ENCODE measurements at places on chromosomes 5 and 9.

- DNase-seq, result no peak
These were observed 2.4 kb downstream of the HMCN2 start for GRCh38 chr9:130267930-130268329.

DNA sequence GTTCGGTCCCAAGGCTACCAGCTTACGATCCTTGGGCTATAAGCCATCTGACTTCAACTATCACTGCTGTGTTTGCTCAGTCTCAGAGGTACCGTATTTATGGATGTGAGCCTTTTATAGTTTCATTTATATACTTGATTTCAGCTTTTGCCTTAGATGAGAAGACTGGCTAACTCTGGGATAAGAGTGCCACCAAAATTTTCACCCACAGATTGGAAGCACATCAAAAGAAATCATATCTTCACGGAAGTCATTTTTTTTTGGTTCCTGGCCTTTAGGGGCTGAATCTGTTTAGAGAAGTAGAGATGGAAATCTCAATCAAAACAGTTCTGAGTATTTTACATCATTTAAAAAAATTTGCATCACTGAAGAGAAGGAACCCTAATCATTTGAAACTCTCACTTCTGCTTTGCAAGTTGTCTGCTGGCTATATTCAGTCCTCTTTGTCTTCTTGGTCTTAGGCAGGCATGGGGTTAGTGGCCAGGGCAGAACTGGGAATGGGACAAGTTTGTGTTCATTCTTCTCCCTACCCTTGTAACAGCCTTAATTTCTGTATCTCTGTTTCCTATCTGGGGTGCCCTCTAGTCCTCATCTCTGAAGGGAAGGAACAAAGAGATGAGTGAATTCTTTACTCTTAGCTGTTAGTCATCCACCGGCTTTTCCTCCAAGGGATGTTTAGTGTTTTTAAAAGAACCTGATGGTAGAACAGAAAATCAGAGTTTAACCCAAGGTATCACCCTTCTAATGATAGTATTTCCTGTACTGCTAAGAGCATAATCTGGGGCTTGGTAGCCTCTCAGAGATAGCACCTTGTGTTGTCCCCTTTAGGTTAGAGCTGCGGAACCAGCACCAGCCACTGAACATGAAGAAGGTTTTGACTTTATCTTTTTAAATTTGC is 14.1 kb upstream of the TNFAIP8 start:
- no peak for DNase-seq

DNA sequence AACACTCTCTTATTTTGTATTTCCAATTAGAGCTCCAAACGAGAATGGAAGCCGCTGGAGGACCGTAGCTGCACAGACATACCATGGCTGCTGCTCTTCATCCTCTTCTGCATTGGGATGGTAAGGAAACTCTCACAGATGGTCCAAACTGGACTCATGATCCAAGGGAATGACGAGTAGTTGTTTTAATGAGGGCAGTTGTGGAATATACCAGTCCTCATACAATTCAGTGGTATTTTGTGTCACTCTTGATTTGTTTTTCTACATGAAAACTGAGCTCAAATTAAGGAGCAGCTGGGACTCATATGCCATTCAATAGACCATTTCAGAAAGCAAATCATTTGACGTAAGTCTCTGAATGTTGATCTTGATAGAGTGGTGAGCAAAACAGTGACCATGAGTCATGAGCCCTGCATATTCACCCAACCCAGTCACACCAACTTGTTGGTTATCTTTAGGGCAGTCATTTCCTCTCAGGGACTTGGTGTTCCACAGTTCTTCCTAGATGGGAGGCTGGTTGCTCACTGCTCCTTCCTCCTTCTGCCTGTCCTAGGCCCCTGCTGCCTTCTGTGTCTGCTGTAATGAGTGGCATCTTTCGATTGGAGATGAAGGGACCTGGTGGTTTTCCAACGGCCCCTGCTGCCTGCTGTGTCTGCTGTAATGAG is 54.9 kb downstream of the SLC44A1 start:
- DNase-seq, result peak; percentile 95

GRCh38 chr5:54551926-54552325 is 34.4 kb downstream of the SNX18 start:
- DNase-seq, result no peak

GRCh38 chr5:141320225-141321169 is at the start of gene TAF7:
Gene TAF7, minus strand, starts transcription at chr5:141320784. Its CDS starts 740 bp downstream, at chr5:141320044.
- peak; percentile 93 for DNase-seq

GRCh38 chr5:159819591-159820411 is 96.5 kb upstream of the ADRA1B start:
- DNase-seq, result peak; percentile 73

- DNase-seq, result no peak
These were observed 34.8 kb upstream of the NEURL1B start for GRCh38 chr5:172606156-172606785.

DNA sequence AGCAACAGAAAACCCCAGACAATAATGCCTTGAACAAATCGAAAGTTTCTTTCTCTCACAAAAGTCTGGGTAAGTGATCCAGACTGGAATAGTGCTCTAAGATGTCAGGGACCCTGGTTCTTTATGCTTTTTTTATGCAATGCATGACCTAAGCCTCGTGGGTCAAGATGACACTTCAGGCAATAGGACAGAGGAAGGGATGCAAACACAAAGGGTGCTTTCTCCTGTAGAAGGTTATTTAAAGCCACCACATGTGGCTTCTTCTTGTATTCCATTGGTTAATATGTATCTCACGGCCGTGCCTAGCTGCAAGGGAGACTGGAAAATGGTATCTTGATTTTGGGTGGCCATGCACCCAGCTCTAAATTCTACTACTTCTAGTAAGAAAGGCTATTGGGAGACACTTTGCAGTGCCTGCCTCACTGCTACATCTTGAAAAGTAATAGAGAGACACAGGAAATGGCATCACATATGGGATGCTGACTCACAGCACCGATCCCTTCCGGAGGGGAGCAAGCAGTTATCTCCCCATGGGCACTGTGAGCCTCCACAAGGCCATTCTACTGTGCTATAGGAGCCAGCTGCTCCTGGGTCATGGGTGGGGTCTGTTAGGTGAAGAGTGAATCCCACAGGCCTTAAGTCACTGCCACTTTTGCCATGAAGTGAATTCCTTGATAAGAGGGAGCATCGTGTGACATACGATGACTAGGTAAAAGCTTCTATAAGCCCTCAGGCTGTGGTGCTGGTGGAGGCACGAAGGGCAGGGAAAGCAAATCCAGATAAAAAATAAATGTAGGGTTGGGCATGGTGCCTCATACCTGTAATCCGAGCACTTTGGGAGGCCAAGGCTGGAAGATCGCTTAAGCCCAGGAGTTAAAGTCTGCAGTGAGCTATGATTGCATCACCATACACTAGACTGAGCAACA is 32.5 kb upstream of the RAB14 start:
- DNase-seq, result peak; percentile 76

DNA sequence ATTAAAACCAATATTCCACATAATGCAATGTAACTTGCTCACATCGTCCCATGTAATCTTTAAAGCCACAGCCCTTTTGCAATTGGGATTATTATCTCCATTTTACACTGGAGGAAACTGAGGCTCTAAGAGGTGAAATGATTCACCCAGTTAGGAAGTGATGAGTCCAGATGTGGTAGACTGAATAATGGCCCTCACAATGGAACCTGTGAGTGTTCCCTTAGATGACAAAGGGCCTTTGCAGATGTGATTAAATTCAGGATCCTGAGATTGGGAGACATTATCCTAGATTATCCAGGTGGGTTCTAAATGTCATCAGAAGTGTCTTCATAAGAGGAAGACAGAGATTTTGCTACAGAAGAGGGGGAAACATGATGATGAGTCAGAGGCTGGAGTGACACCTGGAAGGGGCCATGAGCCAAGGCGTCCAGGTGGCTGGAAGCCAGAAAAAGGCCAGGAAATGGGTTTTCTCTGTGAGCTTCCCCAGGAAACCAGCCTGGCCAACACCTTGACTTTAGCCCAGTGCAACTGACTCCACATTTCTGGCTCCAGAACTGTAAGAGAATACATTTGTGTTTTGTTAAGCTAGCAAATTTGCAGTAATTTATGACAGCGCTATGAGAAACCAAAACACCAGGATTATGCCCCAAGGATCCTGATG is 139.1 kb downstream of the KCNIP1 start:
- DNase-seq, result no peak

DNA sequence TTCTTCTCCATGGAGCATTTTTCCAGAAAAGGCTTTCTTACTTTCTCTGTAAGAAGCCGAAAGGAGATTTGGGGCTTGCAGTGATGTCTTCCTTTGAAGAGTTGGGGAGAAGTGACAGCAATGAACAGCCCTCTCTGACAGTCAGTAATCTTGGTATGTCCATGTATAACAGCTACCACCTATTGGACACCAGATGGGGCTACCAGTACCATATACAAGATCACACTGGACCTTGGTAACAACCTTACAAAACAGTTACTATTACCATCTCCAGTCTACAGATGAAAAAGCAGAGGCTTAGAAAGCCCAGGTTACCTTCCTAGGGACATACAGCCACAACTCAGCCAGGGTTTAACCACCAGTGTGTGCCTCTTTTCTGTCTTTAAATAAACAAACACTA is 272.7 kb upstream of the TRPC7 start:
- DNase-seq, result no peak

GRCh38 chr5:118533156-118533555 is 455.2 kb downstream of the DTWD2 start:
- no peak for DNase-seq

- peak; percentile 82 for DNase-seq
These were observed 6.3 kb downstream of the PDE6A start for GRCh38 chr5:149938279-149938678.

DNA sequence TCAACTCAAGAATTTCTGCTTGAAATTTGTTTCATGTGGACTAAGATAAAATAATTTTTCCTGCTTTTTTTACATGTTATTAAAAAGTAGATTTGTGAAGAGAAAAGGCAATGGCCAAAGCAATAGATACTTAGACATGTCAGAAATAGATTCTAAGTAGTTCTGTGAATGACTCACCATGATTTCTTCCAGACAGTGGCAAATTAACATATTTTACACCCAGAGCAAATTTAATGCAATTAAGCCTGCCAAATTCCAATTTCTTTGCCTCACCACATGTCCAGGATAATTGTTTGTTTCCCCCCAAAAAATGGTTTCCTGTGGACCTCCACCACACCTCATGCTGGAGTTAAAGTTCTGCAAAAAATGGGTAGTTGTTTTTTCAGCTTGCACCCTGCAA is 651.4 kb downstream of the CETN3 start:
- DNase-seq, result no peak

GRCh38 chr5:57193757-57194413 is 20.0 kb downstream of the GPBP1 start:
- DNase-seq, result no peak

GRCh38 chr5:97476852-97477534 is 293.9 kb upstream of the RIOK2 start:
- no peak for DNase-seq

- DNase-seq, result no peak
These were observed 210.3 kb upstream of the TBC1D2 start for GRCh38 chr9:98465799-98466198.

DNA sequence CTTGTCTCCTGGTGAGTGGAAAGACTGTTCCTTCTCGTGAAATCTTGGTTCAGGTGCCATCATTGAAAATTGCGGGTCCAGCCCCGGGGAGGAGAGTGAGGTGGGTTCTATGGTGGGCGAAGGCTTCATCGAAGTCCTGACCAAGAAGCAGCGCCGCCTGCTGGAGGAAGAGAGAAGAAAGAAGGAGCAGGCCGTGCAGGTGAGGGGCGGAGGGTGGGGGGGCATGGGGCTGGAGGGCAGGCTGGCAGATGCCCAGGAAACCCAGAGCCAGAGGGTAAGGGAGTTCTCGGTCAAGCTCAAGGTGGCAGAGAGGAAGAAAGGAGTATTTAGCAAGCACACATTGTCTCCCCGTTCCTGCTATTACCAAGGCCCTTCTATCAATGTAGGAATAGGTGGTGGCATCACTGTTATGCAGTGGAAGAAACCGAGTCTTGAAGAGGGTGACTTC is 24.3 kb upstream of the POMT1 start:
- DNase-seq, result peak; percentile 35

DNA sequence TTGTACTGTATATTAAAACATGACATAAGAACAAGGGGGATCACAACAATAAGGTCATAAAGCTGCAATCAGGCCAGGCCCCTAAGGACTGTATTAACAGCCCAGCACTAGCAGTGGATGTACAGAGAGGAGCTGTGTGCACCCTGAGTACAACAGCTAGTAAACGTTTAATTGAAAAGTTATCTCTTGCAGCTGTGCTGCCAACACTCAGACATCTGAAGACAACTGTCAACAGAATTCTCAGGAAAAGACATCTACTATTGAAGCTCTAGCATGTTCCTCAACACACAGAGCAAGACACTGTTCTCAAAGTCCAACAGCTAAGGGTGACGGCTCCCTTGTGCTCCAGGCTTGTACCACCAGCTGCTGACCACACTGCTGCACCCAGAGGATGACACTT is 199.6 kb downstream of the DCP2 start:
- no peak for DNase-seq

Measured in epithelial cell of esophagus (primary cell).